Testis (tissue), 5 donors: ENCODE measurements at places on chromosomes 16 and 17. TPM values are rescaled to one million over a fixed set of nuclear protein-coding genes. Genes with fewer than 3 reads are reported as not detected.

Gene TGFB1I1
- 31.7 TPM for polyA plus RNA-seq

Gene TMEM235
- not detected for polyA plus RNA-seq

Gene TBC1D3G
- polyA plus RNA-seq: 34.2 TPM

Gene MRC2
- polyA plus RNA-seq: 60.9 TPM

Gene C17orf67
- 2.9 TPM for polyA plus RNA-seq

Gene CNGB1
- polyA plus RNA-seq: 0.76 TPM

Gene LRRC59
- polyA plus RNA-seq: 74.4 TPM

Gene CDRT15
- polyA plus RNA-seq: 43.8 TPM

Gene PDE6G
- polyA plus RNA-seq: 4.9 TPM

Gene DLX3
- polyA plus RNA-seq: 1.0 TPM

Gene NME3
- polyA plus RNA-seq: 29.3 TPM

Gene HEATR9
- 28.3 TPM for polyA plus RNA-seq

Gene MYH3
- polyA plus RNA-seq: 35.3 TPM

Gene BAHCC1
- 11.3 TPM for polyA plus RNA-seq
